Activated T-cell treated with anti-CD3 and anti-CD28 coated beads for 48 hours (primary cell): ENCODE measurements at places on chromosomes 6 and 20.
A peak's percentile ranks its signal among the peaks of the same experiment; 100 is the strongest.

DNA sequence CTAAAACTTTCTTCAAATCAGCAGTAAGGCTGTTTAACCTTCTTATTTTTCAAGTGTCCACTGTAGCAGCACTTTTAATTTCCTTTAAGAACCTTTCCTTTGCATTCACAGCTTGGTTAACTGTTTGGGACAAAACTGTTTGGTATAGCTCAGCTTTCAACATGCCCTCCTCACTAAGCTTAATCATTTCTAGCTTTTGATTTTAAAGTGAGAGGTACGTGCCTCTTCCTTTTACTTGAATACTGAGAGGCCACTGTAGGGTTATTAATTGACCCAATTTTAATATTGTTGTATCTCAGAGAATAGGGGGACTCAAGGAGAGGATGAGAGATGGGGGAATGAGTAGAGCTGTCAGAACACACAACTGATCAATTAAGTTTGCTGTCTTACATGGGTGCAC lies 129.5 kb upstream of the MMS22L start:
- DNase-seq = no peak

DNA sequence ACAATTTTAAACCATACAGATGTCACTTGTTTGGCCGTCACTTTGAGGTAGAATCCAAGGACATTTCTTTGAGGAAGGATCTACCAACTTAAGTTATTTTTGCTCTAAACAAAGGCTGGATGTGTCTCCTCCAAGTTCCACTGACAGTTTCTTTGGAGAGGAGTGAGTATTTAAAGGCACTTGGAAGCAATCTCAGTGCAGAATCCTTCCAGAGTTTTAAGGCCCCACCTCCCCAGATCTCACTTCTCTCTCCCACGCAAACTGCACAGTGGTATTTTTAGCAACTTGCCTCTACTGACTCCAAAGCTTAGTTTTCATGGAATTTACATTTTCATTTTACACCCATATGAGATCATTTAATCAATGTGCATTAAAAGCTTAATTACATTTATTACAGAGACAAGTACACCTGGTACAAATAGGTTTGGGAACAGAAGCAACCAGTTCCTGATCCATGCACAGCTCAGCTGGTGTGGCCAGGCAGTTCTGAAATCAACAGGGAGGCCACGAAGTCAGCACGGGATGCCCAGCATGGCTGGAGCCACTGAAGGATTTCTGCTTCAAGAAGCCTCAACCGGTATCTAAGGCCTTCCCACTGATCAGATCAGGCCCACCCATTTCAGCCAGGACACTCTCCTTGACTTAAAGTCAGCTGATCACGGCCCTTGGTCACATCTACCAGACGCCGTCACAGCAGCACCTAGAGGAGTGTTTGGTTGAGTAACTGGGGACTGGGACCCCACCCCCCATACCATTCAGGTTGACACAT lies 109.8 kb downstream of the SYCP2 start:
- DNase-seq = no peak

GRCh38 chr6:53333439-53334408 lies 15.0 kb downstream of the ELOVL5 start:
- DNase-seq = no peak

GRCh38 chr20:642398-643174 lies 10.4 kb downstream of the SRXN1 start:
- DNase-seq = no peak

DNA sequence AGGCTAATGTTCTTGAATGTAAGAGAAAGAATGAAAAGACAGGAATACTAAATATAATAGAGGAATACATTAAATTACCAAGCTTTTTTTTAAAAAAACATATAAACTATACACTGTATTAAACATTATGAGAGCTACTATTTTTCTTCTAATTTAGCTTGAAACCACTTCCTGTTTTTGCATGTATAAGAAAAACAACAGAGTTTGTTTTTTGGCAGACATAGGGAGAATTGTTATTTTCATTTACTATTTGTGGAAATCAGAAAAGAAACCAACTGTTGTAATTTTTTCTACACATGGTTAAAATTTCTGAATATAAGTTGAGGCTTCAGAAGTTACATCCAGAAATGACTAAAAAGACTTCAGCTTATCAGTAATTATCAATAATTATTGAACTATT lies 991.8 kb upstream of the GJE1 start:
- DNase-seq = no peak

GRCh38 chr20:56433221-56433879 lies 21.3 kb downstream of the CASS4 start:
- no peak for DNase-seq

- DNase-seq = no peak
Observed at GRCh38 chr6:11445146-11445545, 92.4 kb upstream of the TMEM170B start.

GRCh38 chr6:31720196-31720770 lies 1.3 kb downstream of the LY6G6C start:
- DNase-seq = no peak

DNA sequence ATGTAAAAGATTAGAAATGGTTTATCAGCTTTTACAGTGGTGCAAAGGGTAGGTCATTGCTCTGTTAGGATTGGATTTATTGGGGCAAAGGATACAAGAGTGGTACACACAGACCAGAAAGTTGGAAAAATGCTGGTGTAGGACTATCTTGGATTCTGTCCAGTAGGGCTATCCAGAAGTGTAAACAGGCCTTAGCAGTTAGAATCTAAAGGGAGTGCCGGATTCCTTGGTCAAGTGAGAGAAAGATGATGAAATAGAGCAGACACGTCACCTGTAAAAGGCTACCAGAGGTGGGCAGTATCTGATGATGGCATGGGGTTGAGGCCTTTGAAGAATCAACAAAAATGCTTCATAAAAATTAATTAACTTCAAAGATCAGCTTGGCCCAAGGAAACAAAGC lies 975.9 kb downstream of the KIF16B start:
- no peak for DNase-seq

GRCh38 chr20:32681175-32682084 lies 7.7 kb upstream of the C20orf203 start:
- no peak for DNase-seq

GRCh38 chr20:23232219-23232581 lies 118.4 kb upstream of the NXT1 start:
- DNase-seq = no peak

DNA sequence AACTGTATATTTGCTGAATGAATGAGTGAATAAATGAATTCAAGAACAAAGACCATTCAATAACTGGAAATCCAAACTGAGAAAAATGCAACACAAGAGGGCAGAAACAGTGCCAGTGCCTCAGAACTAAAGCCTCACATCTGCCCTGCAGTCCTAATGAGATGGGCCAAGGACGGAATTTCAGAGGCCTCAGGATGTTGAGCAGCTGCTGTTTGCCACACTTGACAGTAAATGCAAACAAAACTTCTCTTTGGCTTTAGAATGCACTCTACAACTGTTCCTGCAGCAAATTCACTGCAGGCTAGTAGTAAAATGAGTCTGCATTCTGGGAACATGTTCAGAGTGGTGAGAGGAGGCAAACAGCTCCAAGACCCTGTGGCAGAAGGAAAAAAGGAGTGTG lies 177.6 kb upstream of the LRFN2 start:
- DNase-seq = no peak

- no peak for DNase-seq
Observed at GRCh38 chr6:45741437-45742171, 274.1 kb downstream of the CLIC5 start.

GRCh38 chr6:136108361-136108945 lies 141.7 kb downstream of the MTFR2 start:
- DNase-seq = no peak

GRCh38 chr6:190596-191395 lies 101.5 kb upstream of the DUSP22 start:
- no peak for DNase-seq

GRCh38 chr20:38805958-38806854 lies 709 bp downstream of the PPP1R16B start:
- peak; percentile 45 for DNase-seq
